ENCODE measurements at places on chromosomes 5 and 9.
A peak's percentile ranks its signal among the peaks of the same experiment; 100 is the strongest.

DNA sequence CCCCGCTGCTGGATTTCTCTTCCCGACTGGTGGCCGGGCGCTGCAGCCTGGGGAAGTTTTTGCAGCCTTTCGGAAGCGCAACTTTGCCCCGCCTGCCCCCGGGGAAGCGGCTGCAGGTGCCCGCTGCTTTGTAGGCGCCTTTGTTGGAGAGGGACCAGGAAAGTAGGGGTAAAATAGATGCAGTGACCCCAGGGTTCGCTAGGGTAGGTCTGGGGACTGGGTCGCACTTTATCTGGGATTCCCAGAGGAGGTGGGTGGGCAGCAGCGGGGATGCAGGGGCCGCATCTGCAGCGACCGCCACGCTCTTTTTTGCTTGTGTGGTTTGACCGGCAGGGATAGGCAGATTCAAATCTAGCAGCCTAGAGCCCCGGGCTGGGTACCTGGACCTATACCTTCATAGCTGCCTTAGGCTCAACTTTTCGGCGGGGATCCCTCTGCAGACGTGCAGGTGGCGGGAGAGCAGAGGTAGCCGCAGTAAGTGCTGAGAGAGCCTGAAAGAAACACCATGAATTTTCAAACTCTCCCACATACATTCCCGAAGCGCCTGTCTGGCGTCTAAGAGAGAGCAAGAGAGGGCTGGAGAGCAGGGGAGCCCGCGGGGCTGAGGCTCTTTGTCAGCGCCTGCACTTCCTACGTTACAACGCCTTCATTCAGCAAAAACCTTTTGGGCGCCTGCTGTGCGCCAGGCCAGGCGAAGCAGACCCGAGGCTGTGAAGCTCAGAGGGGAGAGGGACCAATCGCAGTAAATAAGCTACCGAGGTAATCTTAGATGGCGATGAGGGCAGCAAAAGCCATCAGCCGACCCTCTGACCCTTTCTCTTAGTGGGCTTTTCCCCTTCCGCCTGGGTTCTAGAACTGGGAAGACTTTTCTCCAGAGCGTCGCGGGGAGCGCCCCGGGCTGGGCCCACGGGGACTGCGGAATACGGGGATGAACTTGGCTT is 642 bp downstream of the SV2C start:
- no peak for DNase-seq

- no peak for DNase-seq
Observed at GRCh38 chr5:65548281-65548680, 14.7 kb downstream of the CENPK start.

DNA sequence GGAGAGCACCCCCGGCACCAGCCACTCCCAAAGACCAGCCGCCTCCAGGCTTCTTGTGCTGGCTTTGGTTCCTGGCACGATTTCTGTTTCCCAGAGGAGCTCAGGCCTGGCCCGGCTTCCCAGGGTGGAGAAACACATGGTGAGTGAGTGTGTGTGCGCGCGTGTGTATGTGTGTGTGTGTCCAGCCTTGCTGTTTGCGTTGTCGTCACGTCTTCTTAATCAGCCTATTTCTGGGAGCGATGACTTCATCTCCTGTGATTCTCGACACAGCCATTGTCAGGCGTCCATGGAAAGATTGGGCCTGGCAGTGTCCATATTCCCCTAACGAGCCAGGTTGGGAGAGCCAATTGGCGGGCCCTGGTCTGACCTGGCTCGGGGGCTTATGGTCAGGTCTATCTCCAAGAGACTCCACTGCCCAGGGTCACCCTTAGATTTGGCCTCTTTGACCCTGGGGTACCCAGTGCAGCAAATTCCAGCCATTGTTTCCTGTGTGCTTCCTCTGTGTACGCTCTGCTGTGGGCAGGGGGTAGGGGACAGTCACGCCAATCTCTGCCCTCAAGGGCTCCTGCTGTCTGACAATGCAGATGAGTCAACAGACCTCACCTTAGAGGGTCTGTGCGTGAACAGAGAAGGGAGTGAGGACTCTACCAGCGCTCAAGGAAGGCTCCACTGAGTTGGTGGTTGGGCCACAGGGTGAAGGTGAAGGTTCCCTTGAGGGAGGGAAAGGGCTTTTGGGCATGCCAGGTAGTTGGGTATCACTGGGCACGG is 73.8 kb downstream of the DAB2IP start:
- DNase-seq = no peak

DNA sequence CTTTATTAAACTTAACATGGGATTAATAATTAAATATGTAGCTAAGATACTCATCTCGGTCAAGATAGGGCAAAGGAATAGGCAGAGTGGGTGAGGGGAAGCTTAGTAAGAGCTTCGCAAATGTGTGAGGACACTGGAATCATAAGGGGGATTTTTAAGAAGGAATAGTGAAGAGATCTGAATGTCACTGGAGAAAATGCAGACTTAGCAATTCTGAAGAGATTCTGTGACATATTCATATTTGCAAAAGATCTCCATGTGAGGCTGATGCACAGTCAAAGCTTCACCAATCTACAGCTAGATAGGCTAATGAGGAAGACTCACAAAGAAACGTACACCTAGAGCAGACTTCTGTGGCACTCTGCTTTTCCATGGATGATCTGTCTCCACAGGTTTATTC is 1202.8 kb upstream of the CDH6 start:
- DNase-seq = no peak

GRCh38 chr5:43675357-43675756 is 72.4 kb downstream of the NNT start:
- DNase-seq = no peak

- no peak for DNase-seq
Observed at GRCh38 chr5:56190497-56190896, 42.6 kb downstream of the ANKRD55 start.

DNA sequence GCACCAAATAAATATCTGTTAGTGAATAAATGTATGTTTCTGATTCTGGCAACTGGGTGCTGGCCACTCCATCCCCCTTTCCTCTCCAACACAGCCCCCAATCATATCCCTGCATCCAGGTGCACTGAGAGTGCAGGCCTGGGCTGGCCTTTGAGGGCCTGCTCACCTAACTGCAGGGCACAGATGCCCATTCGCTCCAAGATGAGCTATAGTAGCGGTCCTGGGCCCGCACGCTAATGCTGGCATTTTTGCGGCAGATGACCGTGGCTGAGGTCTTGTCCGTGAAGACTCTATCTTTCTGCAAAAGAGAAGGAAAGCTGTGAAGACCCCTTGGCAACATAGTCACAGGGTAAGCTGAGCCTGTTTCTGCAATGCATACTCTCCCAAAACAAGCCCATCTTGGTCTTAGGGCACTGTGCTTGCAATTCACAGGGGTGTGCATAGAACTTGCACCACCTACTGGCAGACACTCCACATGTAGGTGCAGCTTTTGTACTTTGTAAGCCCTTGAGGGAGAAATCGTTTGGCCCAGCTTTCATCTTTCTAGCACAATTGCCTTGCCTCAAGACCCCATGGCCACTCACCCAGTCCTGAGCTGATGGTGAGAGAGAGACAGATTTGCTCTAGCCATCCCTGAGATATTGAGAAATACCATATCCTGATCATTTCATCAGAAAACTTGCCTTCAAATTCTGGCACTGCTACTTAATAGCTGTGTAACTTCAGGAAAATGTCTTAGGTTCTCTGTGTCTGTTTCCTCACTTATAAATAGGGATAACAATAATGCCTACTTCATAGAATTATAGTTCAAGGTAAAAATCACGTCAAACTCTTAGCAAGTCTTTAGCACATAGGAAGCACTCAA is 13.5 kb downstream of the IL12B start:
- DNase-seq = peak; percentile 8

DNA sequence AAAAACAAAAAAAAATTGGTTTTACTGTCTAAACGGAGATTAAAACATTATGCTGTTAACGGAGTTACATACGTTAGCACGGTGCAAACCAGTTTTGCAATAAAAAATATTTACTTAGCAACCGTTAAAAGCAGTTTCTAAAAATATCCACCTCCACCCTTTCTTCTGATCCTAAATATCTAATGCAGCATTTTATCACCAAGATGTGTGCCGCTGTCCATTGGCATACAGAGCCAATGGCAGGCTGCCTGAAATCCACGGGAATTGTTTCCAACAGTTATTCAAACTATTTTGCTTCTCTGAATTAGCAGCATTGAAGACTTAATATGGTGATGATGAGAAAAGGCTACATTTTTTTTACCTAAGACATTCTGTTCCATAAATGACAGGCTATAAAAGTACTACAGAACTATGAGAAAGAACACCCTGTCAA is 61.6 kb downstream of the CSNK1A1 start:
- no peak for DNase-seq

DNA sequence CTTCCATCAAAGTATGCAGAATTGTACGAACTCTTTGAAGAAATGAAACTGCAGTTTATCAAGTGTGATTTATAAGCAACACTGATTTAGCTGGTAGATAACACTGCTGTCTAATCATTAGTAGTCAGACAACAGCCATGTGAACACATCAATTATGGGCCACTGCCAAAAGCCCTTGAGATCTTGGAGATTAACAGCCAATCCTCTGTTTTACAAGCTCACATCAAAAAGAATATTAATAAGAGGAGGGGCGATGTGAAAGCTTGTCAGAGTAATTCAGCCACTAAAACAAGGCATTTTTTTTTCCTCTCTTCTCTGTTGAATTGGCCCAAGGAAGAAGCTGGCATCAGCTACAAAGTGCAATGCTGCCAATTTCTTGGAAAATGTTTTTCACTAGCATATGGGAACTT is 28.1 kb downstream of the ZNF608 start:
- DNase-seq = no peak

GRCh38 chr5:65876496-65876895 is 49.9 kb upstream of the ERBIN start:
- DNase-seq = no peak

GRCh38 chr5:58934629-58935097 is 351.8 kb downstream of the RAB3C start:
- DNase-seq = no peak

DNA sequence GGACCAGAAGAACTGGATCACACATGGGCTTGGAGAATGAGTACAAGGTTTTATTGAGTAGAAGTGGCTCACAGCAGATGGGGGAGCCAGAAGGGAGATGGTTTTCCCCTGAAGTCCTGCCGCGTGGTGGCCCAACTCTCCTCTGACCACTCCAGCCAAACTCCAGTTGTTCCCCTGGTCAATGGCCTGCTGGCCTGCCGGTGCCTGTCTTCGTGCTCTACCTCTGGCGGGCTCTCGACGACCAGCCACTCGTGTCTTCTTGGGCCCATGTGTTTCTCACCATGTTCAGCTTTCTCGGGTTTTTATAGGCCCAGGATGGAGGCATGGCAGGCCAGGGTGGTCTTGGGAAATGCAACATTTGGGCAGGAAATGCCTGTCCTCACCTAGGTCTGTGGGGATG is 519.6 kb downstream of the CYLC2 start:
- DNase-seq = no peak

Data from stimulated activated CD4-positive, alpha-beta T cell treated with anti-CD3 and anti-CD28 coated beads, Interleukin-4, amount 100 ng/mL, for 48 hours (primary cell).